GM12878 (cell line): ENCODE measurements at places on chromosomes 11 and 22. TPM values are rescaled to one million over a fixed set of nuclear protein-coding genes. Genes with fewer than 3 reads are reported as not detected.
A peak's percentile ranks its signal among the peaks of the same experiment; 100 is the strongest.

DNA sequence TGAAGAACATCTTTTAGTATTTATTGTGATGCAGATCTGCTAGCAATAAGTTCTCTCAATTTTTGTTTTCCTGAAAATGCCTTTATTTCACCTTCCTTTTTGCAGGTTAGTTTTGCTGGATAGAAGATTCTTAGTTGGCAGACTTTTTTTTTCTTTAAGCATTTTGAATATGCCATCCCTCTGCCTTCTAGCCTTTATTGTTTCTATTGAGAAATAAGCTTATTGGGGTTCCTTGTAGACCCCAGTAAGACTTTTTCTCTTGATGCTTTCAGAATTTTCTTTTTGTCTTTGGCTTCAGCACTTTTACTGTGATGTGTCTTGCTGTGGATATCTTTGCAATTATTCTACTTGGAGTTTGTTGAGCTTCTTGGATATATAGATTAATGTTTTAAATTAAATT is 160.6 kb downstream of the PGR start:
- no peak for DNase-seq
- H3K4me1 ChIP-seq: no peaks in the 10 kb centered on the region
- no peak overlapping the region for H3K4me3 ChIP-seq

DNA sequence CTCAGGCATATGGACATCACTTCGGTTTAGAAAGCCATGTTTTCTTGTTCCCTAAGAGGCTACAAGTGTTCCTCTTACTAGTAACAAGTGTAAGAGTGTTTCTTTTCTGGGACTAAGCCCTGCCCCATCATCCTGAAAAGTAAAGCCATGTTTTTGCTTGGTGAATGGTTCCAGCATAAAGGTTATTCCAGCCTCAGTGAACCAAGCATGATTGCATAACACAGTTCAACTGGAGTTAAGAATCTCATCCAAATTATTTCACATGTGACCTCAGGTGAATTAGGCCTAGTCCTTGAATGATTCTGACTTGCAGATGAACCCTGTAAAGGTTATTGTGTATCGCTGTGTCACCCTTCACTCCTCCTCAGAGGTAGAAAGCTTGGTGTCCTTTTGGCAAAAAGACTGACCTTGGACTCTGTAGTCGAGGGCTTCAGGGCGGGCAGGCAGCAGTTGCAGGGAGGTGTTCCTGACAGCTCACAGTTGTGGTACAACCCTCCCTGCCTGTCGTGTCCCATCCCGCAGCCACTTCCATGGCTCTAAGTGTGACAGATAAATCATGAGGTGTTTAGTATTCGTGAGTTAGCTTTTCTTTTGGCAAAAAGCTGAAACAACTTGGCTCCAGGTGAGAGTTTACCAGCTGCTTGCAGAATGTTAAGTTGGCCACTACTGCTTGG is 321.8 kb downstream of the CADM1 start:
- H3K36me3 ChIP-seq: no peaks in the 10 kb centered on the region
- H3K4me3 ChIP-seq: no peak overlapping the region
- H3K4me1 ChIP-seq: no peaks in the 10 kb centered on the region
- peaks cover 2% of the 10 kb centered on the region for H3K27me3 ChIP-seq
- DNase-seq: no peak

RASL10A gene
- 0.32 and 0.46 TPM in 2 replicates for total RNA-seq

GRCh38 chr11:62732830-62733229 is 4.5 kb downstream of the TTC9C start:
- peaks cover 16% of the 10 kb centered on the region for H3K36me3 ChIP-seq
- H3K27me3 ChIP-seq: no peaks in the 10 kb centered on the region
- no peak for DNase-seq
- no peak overlapping the region for H3K4me3 ChIP-seq
- H3K27ac ChIP-seq: no peak overlapping the region

- H3K4me1 ChIP-seq: no peaks in the 10 kb centered on the region
- no peaks in the 10 kb centered on the region for H3K36me3 ChIP-seq
- no peak overlapping the region for H3K27ac ChIP-seq
- no peak overlapping the region for H3K4me3 ChIP-seq
- no peak for DNase-seq
- no peaks in the 10 kb centered on the region for H3K27me3 ChIP-seq
Measured at GRCh38 chr11:1051356-1052132, 15.0 kb upstream of the MUC6 start.

OOSP4B gene
- total RNA-seq: not detected in 2 replicates

RAG2 gene
- not detected in 2 replicates for total RNA-seq

DNA sequence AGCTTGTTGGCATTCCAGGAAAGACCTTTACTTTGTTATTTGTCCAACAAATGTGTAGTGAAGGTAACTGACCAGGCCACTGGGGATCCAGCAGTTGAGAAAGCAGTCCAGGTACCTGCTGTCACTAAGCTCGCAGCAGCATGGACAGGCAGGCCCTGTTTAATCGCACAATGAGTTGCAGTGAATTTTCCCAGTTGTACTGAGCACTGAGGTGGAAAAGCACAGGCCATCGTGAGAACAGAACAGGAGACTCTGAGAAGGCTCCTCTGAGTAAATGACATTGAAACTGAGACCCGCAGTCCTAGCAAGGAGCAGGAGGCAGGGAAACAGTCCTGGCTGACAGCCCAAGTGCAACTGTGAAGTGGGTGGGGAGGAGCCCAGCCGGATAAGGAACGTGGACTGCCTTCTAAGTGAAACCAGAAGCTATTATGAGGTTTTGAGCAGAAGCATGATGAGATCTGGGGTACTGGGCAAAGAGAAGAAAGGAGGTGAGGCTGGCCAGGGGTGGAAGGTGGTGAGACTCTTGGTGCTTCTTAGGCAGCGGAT is 39.8 kb upstream of the CDON start:
- H3K4me1 ChIP-seq: peaks cover 10% of the 10 kb centered on the region
- DNase-seq: peak; percentile 16
- H3K4me3 ChIP-seq: no peak overlapping the region
- H3K27ac ChIP-seq: no peak overlapping the region; the same call in 1 of the 2 replicates
- no peaks in the 10 kb centered on the region for H3K36me3 ChIP-seq
- H3K27me3 ChIP-seq: no peaks in the 10 kb centered on the region

DNA sequence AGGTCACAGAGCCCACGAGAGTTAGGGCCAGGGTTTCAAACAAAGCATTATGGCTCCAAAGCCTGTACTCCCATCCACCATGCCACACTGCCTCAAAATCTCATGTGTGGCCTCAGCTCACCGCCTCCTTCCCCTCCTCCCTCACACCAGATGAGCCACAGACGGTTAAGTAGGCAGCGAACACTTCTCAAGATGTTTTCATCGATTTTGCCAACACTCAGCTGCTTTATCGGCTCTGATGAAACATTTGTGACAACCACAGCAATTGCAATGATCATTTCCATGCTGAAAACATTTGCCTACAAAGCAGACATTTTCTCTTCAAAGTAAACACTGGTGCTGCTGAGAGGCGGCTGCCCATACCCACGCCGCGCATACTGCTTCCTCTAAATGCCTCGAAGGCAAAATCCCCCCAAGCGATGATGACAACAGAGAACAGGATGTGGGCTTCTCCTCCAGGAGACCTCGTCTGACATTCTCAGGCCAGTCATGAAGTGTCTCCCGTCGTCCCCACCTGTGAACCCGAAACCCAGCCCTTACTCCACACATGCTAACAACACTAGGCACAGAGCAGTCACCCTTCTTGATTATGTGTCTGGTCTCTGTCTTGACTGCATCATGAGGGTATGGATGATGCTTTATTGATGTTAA is 599.2 kb downstream of the SOX6 start:
- H3K27ac ChIP-seq: no peak overlapping the region
- no peaks in the 10 kb centered on the region for H3K27me3 ChIP-seq
- no peak overlapping the region for H3K4me3 ChIP-seq
- no peaks in the 10 kb centered on the region for H3K36me3 ChIP-seq

DNA sequence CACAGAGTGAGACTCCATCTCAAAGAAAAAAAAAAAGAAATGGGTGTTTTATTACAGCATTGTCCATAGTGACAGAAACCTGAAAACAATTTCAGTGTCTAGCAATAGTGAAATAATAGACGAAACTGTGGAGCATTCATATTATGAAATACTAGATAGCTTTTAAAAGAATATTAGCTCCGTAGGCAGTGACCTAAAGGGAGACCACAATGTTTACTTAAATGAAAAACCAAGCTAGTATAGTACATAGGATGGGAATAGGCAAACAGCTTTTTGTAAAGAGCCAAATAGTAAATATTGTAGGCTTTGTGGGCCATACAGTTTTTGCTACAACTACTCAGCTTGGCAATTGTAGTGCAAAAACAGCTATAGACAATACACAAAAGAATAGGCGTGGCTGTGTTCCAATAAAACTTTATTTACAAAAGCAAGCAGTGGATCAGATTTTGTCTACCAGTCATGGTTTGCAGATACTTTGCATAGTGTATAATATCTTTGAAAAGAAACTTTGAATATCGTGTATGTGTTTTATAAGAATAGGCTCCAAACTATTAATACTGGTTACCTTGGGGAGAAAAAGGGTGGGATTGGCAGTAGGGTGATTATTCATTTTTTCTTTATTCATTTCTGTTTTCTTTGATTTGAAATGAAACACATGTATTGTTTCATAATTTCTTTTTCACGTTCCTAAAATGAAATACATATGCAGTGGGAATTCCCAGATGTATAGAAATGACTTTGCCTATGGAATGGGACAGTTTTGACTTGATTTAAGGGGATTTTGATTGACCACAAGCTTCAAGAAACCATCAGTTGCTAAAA is 50.7 kb downstream of the PRR5L start:
- H3K27ac ChIP-seq: no peak overlapping the region
- H3K36me3 ChIP-seq: no peaks in the 10 kb centered on the region
- H3K27me3 ChIP-seq: no peaks in the 10 kb centered on the region
- no peak for DNase-seq

GRCh38 chr11:70732881-70733196 is 334.5 kb downstream of the CTTN start:
- H3K36me3 ChIP-seq: no peaks in the 10 kb centered on the region
- H3K27me3 ChIP-seq: no peaks in the 10 kb centered on the region
- no peak overlapping the region for H3K27ac ChIP-seq

GRCh38 chr11:33227578-33228261 is 29.5 kb upstream of the HIPK3 start:
- no peak overlapping the region for H3K4me3 ChIP-seq
- H3K4me1 ChIP-seq: no peaks in the 10 kb centered on the region
- H3K36me3 ChIP-seq: no peaks in the 10 kb centered on the region
- DNase-seq: no peak
- no peak overlapping the region for H3K27ac ChIP-seq

- peaks cover 58% of the 10 kb centered on the region for H3K4me1 ChIP-seq
- no peaks in the 10 kb centered on the region for H3K27me3 ChIP-seq
- peaks cover 3% of the 10 kb centered on the region for H3K36me3 ChIP-seq
- no peak overlapping the region for H3K4me3 ChIP-seq
Measured at GRCh38 chr11:128500493-128500892, 86.9 kb downstream of the ETS1 start.

SCN2B gene
- total RNA-seq: not detected in 2 replicates

DNA sequence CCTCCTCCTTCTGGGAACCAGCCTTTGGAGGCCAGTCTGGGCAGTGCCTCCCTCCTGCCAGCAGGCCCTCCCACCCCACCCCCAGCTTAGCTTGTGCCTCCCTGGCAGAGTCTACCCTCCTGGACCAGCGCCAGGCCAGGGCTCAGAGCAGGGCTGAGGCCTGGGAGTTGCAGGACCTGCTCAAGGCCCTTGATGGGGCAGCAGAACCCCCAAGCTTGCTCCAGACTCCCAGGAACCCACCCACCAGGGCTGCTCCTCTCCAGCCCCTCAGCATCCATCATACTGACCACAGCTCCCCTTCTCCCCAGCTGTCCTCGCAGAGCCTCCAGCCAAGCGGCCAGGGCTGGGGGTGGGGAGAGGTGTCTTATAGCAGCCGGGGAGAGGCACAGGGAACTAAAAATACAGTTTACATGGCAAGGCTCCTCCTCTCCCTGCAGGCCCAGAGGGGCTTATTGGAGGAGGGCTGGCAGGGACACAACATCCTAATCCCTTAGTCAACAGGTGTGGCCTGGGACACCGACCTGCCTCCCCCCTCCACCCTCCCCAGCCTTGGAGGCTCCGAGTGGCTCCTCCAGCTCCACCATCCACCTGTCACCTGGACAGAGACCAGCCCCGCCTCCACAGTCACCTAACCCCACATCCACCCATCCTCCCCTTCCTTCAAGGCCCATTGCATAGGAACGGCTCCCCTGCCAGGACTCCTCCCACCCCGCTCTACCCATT is 5.2 kb upstream of the MB start:
- 0 out of 2 replicates have a peak, but pooled peaks cover under 1% of the 10 kb centered on the region for H3K4me1 ChIP-seq
- no peak overlapping the region for H3K4me3 ChIP-seq
- H3K27ac ChIP-seq: no peak overlapping the region

PRAME gene
- total RNA-seq: 1.4 and 1.8 TPM in 2 replicates

SHANK3 gene
- 0.08 and 0.10 TPM in 2 replicates for total RNA-seq

DNA sequence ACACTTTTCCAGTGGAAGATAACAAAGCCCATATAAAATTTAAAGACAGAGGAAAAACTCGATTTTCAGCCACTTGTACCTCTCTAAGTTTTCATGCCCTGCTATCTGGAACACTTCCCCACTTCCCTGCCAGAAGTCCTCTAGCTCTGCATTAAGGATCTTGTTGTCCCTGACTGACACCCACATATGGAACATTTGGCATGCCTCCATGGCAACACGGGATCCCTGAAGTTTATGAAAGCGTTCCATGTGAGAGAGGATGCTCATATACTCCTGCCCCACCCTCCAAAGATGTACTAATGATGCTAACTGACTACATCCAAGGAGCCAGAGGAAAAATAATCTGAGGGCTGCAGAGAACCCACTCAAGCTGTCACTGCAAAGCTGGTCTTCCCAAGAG is 8.8 kb upstream of the C11orf91 start:
- DNase-seq: no peak
- peaks cover 26% of the 10 kb centered on the region for H3K36me3 ChIP-seq
- no peak overlapping the region for H3K27ac ChIP-seq

PHF21B gene
- 0.08 TPM in 1 of 2 replicates, not detected in the other for total RNA-seq

APLNR gene
- total RNA-seq: not detected in 2 replicates

GRCh38 chr22:33717694-33718396 is 202.4 kb downstream of the LARGE1 start:
- no peaks in the 10 kb centered on the region for H3K36me3 ChIP-seq
- H3K4me3 ChIP-seq: no peak overlapping the region
- H3K27ac ChIP-seq: no peak overlapping the region
- no peak for DNase-seq
- H3K4me1 ChIP-seq: no peaks in the 10 kb centered on the region
- no peaks in the 10 kb centered on the region for H3K27me3 ChIP-seq

DNA sequence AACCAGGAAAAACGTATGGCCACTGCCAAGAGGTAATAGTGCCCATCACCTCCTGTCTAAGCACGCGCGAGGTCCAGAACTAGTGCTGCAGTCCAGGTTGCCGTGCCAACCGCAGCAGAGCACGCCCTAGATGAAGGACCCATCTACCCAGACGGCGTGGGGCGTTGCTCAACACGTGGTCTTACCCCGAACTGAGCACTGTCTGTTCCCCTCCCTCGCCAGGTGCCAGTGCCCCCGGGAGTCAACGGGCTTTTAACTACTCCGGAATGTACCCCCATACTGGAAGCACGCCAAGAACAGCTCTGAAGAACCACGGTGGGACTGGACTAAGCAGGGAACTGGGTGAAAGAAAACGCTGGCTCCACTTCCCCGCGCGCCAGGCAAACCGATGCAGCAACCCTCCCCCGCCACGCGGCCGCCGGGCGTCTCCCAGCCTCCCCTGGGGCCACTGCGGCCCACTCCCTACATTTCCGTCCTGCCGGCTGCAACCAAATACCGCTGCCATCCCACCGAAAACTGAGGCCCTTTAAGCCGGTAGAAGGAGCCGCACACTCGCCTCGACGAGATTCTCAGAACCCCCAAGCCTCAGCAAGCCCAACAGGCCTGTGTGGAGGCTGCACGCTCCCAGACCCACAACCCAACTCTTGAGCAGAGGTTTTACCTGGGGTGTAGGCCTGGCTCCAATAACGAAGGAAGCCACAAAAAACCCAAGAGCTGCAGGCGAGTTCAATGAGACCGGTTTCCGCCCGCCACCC is at the start of gene HSPA8:
Gene HSPA8, minus strand, starts transcription at position 734 of the 755 bp plus-strand sequence. CDS start 812 bp downstream, outside the sequence.
- no peaks in the 10 kb centered on the region for H3K27me3 ChIP-seq
- peak within 1 kb of the TSS; percentile 94 for H3K4me3 ChIP-seq
- DNase-seq: no peak
- H3K27ac ChIP-seq: peak within 1 kb of the TSS; percentile 100
- H3K4me1 ChIP-seq: peaks cover 14% of the 10 kb centered on the region; the same call in 1 of the 2 replicates
- peaks cover 25% of the 10 kb centered on the region for H3K36me3 ChIP-seq

ARRB1 gene
- total RNA-seq: 2.9 and 3.0 TPM in 2 replicates
